ENCODE measurements at places on chromosomes 13 and 19. TPM values are rescaled to one million over a fixed set of nuclear protein-coding genes. Genes with fewer than 3 reads are reported as not detected.

Gene JSRP1
- 0.52 TPM for polyA plus RNA-seq

Gene PTGIR
- polyA plus RNA-seq: 2.5 TPM

Gene C2CD4C
- 2.0 TPM for polyA plus RNA-seq

Gene ZNF415
- polyA plus RNA-seq: 27.9 TPM

Gene CD177
- not detected for polyA plus RNA-seq

Gene LILRA1
- 0.43 TPM for polyA plus RNA-seq

Gene LILRA2
- polyA plus RNA-seq: 0.58 TPM

Gene KIR2DL3
- polyA plus RNA-seq: not detected

Gene TBC1D17
- 64.2 TPM for polyA plus RNA-seq

Gene ZNF442
- 6.4 TPM for polyA plus RNA-seq

Gene VSTM2B
- 0.68 TPM for polyA plus RNA-seq

Gene NLRP9
- polyA plus RNA-seq: not detected

All from renal pelvis (tissue), 12 donors.